ENCODE measurements at places on chromosomes 13 and 19.

GRCh38 chr13:99553033-99553432 lies 51.8 kb downstream of the TM9SF2 start:
- DNase-seq = no peak

DNA sequence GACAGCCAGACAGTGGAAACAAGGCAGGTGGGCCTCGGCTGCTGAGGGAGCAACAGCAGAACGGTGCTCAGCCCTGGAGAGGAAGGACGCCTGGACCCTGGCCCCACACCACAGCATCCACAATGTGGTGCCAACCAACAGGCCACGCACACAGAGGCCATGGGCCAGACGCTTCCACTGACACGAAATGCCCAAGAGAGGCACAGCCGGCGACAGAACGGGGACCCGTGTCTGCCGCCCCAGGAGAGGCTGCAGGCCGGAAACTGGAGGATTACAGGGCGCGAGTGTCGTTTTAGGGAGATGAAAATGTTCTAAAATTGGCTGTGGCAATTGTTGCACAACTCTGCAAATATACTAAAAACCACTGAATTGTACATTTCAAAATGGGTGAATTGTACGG lies 69.7 kb downstream of the RASA3 start:
- DNase-seq = no peak

DNA sequence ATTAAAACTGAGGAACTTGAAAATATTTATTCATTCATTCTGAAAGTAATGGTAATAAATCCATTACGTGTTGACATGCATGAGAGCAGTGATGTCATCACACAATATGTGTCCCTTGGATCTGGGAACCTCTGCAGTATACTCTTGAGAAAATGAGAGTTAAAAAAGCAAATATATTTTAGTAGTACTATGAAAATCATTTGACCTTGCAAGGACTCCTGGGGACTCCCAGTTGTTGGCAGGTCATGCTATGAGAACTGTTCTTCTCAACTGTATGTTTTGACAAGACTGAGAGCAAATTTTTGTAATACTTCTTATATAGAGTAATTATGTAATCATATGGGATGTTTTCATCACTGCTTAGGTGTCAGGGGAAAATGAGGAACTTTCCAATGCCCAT lies 249.4 kb downstream of the PCCA start:
- no peak for DNase-seq

- DNase-seq = no peak
Observed at GRCh38 chr13:73778242-73778864, 355.9 kb downstream of the KLF12 start.

DNA sequence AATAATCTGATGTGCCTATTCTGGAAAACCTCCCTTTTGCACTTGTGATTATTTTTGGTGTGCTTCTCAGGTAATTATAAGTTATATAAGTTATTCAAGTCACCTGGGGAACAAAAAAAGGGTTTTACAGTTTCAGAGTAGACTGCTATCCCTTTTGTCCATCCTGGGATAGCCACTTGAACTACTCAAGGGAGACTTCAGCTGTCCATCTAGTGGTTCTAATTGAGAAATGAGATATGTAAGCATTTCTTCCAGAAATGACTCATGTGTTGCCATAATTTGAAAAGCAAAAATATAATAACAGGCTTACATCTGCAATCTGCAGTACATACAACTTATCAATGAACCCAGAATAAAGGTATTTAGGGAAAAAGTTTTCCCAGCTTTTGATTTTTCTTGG lies 20.4 kb downstream of the UBL3 start:
- DNase-seq = no peak

- DNase-seq = no peak
Observed at GRCh38 chr19:10913716-10914340, 14.6 kb downstream of the YIPF2 start.

GRCh38 chr13:109271555-109272541 lies 514.5 kb downstream of the IRS2 start:
- DNase-seq = no peak

DNA sequence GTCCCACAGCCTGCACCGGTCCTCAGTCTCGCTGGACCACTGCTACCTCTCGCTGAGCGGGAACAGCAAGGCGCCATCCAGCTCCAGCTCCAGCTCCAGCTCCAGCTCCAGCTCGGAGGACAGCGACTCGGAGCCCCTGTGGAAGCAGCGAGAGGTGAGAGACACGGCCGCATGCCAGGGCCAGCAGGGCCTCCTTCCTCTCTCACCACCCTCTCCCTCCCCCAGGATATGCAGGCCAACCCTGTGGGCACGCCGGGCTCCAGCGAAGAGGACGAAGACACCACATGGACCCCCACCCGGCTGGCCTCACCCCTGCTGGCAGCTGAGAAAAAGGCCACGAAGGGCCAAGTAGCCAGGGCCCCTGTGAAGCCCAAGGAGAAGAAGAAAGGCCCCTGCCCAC lies 7.3 kb downstream of the SIX5 start:
- no peak for DNase-seq

GRCh38 chr13:31105020-31105795 lies 56.5 kb downstream of the HSPH1 start:
- no peak for DNase-seq

DNA sequence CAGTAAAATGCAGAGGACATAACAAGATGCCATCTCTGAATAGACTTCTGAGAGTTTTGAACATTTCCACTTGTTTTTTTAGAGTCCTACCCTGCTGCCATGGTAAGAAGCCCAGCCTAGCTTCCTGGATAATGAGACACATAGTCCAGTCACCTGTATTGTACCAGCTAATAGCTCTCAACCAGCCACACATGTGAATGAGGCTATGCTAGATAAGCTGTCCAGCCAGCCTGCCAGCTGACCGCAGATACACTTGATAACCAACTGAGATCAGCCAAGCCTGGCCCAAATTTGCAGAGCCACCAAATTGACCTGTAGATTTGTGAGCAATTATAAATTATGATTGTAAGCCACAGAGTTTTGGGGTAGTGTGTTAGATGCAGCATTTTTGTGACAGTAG lies 10.7 kb downstream of the RFXAP start:
- DNase-seq = no peak

GRCh38 chr19:1102407-1103131 lies 1.2 kb upstream of the GPX4 start:
- no peak for DNase-seq

DNA sequence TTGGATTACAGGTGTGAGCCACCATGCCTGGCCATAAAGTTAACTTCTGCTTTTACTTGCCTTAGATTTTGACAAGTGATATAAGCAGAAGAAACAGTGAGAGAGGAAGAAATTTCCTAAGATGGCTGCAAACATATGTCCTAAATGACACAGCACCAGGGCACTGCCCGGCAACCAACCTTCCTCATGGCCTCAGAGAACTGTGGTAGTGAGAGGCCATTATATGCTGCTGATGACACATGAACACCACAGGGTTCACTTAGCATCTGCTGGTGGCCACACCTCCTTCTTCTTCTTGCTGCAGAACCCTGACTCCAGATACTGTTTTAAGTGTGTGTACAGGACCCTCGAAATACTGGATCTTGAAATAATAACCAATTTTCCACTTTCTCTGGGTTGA lies 88.2 kb downstream of the KCTD12 start:
- DNase-seq = no peak

- no peak for DNase-seq
Observed at GRCh38 chr19:246551-246950, 44.7 kb downstream of the PLPP2 start.

DNA sequence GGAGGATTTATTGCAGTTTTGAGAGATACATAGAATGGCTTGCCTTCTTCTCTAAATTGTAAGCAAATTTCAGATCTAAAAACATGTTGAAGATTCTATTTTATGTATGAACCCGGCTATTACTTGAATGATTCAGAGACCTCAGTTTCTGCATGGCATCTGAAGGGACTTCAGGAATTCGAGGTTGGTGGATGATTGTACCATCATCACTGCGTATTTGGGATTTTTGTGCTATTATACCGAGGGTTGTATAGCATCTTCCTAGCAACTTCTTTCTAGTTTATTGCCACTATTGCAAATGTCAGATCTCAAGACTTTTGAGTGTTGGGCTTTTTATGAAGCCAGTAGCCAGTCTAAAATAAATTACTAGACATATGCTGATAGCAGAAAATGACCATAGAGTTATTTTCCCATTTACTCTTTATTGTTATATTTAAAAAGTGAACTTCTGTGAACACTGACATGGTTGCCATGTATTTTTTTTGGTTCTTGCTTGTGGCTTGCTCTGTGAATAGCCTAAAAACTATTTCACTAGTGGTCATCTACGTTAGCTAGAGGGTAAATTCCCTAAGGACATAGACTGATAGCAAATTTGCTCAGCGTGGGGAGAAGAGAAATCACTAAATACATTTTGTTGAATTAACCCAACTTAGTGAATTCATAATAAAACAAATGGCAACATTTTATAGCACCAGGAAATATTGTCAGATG lies 70.6 kb upstream of the KLF12 start:
- no peak for DNase-seq

- peak; percentile 20 for DNase-seq
Observed at GRCh38 chr19:33795370-33796163, 1.1 kb upstream of the KCTD15 start.

- no peak for DNase-seq
Observed at GRCh38 chr13:50393628-50394027, 378.4 kb downstream of the KCNRG start.

DNA sequence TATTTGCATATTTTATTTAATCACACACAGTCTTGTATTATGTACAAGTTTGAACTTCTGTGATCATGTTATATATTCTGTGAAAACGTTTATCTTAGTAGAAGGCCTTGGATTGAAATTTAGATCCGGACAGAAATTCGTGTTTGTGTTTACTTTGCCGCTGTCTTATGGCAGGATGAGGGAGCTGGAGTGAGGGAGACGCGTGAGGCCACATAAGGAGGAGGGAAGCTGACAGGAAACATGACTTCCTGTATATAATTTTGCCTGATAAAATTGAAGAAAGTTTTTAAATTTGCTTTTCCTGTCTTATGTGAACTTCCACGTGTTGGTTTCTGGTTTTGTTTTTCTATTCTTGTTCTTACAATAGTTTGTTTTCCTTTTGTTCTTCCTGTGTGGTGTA lies 200.2 kb downstream of the MTUS2 start:
- no peak for DNase-seq

- no peak for DNase-seq
Observed at GRCh38 chr19:10818301-10819123, 17.5 kb downstream of the TMED1 start.

DNA sequence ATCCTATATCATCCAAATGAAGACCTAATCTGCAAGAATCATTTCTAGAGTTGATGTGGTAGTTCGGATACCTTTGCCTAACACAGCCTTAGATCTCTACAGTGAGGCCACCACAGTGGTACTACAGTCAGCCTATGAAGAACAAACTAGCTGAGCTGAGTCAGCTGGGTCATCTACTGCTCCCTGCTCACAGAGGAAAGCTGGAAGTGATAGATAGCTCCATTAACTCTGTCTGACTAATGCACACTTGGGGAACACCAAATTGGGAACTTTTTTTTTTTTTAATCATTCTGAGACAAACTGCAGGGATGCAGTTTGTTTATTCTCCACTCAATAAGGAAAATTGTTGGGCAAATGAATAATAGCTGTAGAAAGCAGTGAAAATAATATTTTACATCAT lies 1160.6 kb downstream of the PCDH9 start:
- DNase-seq = no peak

DNA sequence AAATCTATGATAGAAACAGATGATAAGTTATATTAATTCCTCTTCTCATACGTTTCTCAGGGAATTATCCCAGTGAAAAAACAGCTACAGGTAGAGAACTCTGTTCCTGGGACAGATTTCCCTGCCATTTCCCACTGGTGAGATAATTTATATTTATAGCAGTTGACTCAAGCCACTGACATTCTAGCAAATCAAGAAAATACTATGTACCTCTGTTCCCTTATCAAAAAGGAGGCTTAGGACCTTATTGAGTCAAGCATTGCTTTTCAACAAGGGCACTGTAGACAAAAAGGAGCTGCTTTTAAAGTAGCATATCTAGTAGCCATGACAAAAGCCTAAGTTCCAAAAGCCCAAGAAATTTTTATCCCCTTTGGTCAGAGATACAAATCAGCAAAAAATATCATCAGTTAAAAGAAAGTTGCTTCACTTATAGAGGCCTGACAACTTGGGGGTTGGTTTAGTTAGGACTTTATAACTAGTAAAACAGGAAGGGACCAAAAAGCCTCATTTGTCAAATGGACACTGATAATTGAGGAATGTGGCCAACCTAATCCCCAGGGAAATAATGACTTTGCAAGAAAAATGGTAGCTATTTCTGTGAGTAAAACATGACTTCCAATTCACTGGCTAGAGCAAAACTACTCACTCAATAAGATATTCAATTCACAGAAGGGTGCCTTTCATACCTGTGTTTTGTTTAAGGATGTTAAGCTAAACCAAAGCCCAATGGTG lies 652.5 kb downstream of the SLITRK1 start:
- DNase-seq = no peak

- DNase-seq = no peak
Observed at GRCh38 chr13:111966933-111967332, 100.0 kb upstream of the SOX1 start.

DNA sequence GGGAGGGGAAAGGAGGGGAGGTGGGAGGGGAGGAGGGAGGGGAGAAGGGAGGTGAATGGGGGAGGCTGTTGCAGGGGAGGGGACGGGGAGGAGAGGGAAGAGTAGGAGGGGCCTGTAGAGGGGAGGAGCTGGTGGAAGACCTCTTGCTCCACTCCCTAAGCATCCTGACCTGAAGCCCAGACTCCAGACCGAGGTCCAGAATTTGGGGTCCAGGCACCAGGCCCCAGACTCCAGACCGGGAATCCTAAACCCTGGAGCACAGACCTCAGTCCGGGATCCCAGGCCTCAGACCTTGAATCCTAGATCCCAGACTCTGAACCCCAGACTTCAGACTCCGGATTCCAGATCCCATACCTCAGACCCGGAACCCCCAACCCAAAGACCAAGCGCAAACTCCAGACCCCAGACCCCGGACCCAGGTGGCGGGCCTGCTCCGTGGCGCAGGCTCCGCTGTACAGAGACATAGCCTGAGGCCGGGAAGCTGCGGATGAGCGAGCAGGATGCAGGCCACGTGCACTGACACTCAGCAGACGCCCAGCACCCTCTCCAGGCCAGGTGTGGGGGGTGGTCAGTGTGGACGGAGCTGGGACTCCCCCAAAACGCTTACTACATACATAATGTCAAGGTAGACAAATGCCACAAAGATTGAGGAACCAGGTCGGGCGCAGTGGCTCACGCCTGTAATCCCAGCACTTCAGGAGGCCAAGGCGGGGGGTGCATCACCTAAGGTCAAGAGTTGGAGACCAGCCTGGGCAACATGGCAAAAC lies 710 bp upstream of the BTBD2 start:
- DNase-seq = no peak

GRCh38 chr13:36344886-36345437 lies 1.2 kb downstream of the SPART start:
- DNase-seq = no peak

DNA sequence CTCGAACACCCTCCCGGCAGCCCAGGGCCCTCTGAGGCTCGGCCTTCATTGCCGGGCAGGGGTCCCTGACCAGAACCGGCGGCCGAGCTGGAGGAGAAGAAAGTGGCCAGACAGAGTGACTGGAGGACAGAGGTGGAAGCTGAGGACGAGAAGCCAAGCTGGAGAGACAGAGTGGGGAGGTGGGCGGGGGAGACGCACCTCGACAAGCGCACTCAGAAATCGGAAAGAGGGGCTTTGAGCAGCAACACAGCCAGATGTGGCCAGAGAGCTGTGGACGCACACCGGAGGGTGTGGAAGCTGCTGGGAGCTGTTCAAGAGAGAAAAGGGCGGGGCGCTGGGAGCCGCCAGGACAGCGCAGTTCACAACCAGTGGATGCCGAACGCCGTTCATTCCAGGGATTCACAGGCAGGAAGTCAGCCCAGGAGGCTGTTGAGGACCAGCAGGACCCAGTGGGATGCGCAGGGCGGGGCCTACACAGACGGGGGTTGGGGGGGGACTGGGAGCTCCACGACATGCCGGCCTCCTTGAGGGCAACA lies 28.2 kb upstream of the C13orf46 start:
- DNase-seq = no peak

All from activated CD8-positive, alpha-beta memory T cell treated with anti-CD3 and anti-CD28 coated beads for 1 hour (primary cell).